ENCODE measurements at places on chromosomes 1 and 21.

DNA sequence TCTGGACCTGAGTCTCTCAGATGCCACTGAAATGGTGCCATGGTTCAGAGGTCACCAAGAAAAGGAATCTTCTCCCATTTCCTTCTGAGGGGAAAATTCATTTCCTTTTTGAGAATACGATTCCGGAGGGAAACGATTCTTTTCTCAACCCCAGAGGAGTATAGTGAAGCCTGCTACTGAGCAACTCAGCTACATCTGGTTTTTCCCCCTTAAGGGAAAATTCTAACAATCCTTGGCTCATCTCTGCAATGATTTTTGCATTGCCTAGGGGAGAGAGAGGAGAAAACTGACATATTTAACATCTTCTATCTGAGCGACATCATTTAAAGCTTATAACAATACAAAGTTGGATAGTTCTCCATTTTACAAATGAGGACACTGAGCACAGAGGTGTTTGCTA lies 22.4 kb upstream of the KANK4 start:
- DNase-seq: no peak

GRCh38 chr1:153985941-153986761 lies at the start of gene RAB13:
TSS of gene RAB13 (minus strand) at chr1:153986339. CDS start at chr1:153986236, 103 bp downstream.
- DNase-seq: peak; percentile 83

GRCh38 chr21:34715518-34715917 lies 46.7 kb downstream of the CLIC6 start:
- no peak for DNase-seq

DNA sequence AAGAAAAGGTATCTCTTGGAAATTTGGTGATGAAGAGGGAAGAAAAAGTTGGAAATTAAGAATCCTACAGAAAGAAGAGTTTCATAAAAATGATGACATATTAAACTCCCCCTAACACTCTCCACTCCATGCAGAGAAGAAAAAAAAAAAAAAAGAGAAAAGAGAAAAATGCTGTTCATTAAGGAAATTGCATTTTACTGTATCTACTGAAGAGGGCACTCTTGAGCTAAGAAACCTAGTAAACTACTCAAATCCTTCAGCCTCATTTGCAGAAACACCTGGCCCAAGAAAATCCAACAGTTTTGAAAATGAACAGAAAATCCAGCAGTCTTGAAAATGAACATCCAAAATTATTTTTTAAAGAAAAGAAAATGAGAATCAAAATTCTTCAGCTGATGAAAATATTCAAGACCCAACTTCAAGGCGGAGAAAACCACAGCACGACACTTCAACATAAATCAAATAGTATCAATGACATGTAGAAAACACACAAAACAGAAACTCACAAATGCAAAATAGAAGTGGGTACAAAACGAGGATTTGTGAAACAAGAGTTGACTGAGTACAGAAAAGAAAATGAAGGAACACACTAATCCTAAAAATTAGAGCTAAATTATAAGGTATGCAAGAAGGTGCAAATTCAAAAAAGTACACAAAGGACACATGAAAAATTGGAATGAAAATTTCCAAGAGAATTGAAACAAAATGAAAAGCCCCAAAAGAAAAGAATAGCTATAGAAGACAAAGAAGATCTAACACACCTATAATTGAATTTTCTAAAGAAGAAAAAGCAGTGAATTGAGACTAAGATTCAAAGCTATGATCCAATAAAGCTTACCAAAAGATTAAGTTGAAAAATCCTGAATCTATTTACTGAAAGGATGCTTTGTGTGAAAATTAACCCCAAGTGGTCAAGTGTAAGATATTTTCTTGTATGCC lies 73.2 kb upstream of the DNAJC6 start:
- DNase-seq: peak; percentile 90

DNA sequence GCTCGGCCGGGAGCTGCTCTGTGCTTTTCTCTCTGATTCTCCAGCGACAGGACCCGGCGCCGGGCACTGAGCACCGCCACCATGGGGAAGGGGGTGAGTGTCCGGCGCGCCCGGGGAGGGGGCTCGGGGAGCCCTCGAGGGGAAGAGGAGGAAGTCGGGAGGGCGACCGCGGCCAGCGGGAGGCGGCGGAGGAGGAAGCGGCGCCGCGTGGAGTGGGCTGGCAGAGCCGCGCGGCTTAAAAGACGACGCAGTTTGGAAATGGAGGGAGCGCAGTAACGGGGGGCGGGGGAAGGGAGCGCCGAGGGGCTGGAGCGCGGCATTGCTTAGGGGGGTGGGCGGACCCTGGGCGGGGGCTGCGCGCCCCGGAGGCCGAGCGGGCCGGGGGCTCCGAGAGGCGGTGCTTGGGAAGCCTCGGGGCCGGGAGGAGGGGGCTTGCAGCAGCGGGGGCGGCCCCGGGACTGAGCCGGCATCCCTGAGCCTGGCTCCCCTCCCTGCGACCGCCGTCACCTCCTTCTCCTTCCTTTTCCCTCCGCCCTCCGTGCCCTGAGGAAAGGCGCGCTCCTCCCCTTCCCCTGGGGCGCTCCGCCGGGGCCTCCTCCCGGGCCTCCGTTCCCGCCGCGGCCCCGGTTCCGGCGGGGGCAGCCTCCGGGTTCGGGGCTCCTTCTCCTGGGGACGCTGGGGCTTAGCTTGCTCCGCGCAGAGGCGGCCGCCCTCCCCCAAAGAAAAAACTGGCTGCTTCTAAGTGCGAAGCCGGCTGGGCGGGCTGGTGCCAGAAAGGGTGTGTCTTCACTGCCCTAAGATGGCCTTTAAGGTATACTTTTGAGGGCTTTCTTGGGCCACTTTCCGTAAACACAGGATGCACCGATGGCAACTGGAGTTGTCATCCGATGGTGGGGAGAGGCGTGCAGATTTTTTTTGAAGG lies 648 bp downstream of the ATP1A1 start:
- DNase-seq: peak; percentile 79

DNA sequence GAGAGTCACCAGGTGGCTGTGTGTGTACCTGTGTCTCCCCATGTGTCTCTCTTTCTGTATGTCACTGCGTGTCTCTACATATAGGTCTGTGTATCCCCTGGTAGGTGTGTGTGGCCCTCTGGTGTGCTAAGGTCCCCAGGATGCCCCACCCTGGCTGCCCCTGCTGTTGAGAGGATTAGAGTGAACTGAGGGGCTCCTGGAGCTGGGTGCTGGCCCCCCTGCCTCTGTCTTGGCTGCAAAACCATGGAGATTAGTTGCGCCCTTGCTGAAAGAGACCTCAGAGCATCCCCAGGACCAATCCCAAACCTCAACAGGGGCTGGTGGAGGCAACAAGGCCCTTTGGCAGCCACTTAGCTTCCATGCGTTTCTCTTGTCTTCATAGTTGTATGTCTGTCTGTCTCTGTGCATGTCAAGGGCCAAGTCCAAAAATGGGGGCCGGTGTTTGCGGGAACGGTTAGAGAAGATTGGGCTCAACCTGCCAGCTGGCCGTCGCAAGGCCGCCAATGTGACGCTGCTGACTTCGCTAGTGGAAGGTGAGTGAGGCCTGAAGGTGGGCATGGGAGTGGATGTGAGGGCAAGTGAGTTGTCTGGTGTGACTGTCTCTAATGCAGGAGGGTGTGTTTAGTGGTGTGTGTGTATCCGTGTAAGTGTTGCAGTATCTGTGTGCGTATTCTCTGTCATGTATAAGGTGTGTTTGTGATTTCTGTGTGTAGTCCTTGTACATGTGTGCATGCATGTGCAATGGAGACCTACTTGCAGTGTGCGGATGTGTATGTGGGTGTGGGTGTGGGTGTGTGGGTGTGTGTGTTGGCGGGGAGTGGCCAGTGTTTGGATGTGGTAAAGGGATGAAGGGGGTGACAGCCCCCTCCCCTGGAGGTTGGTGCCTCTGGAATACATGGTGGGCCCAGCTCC lies 16.7 kb downstream of the TFAP2E start:
- DNase-seq: no peak

GRCh38 chr1:232728507-232729263 lies 76.5 kb upstream of the MAP10 start:
- DNase-seq: no peak

- DNase-seq: no peak
These were observed 74.1 kb downstream of the RRAGC start for GRCh38 chr1:38785285-38786039.

GRCh38 chr1:150162582-150162861 lies 12.8 kb downstream of the PLEKHO1 start:
- no peak for DNase-seq

- DNase-seq: peak; percentile 85
These were observed 28.8 kb downstream of the PIK3C2B start for GRCh38 chr1:204465546-204466415.

DNA sequence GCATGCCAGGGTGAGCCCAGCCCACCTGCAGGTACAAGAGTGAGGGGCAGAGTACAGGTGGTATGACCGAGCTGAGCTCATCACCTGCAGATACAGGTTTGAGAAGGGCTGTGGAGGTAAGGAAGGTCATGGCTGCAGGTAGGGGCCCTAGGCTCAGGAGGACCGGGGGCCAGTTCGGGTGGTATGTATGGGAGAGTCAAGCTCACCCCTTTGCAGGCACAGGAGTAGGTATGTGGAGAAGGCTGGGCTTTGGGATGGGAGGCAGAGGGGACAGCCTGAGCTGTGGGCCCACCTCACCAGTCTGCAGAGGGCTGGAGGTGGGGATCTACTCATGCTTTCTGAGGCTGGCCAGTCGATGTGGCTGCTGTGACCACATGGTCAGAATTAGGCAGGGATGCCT lies 17.2 kb downstream of the PODN start:
- DNase-seq: no peak

GRCh38 chr1:61975638-61976037 lies 219.0 kb upstream of the L1TD1 start:
- no peak for DNase-seq

- no peak for DNase-seq
These were observed 2.3 kb upstream of the LCE3D start for GRCh38 chr1:152582647-152583046.

GRCh38 chr1:164518692-164519332 lies 40.2 kb upstream of the PBX1 start:
- peak; percentile 27 for DNase-seq

GRCh38 chr1:22804969-22805671 lies 94.5 kb downstream of the EPHB2 start:
- DNase-seq: no peak

DNA sequence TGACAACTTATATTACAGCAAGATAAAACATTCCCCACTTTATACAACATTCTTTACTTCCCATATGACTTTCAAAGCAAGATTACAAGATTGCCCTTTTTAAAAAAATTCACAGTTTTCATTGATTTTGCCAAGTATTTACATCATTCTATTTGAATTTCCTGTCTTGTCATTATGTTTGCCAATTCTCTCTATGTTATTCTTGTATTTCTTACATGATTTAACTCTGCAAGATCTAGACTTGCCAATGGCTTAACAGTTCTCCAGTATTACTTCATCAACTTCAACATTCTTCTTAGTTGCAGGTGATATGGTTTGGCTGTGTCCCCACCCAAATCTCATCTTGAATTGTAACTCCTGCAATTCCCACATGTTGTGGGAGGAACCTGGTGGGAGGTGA lies 31.6 kb downstream of the FMO4 start:
- no peak for DNase-seq

GRCh38 chr1:185487026-185487425 lies 170.0 kb upstream of the IVNS1ABP start:
- no peak for DNase-seq

GRCh38 chr1:42259739-42260064 lies 75.3 kb downstream of the FOXJ3 start:
- peak; percentile 18 for DNase-seq

- no peak for DNase-seq
These were observed 480.7 kb downstream of the NPHP4 start for GRCh38 chr1:5511381-5512097.

- peak; percentile 82 for DNase-seq
These were observed 27.2 kb downstream of the RHEX start for GRCh38 chr1:206080026-206080820.

GRCh38 chr21:43916691-43917514 lies 51.9 kb downstream of the AGPAT3 start:
- DNase-seq: peak; percentile 71

DNA sequence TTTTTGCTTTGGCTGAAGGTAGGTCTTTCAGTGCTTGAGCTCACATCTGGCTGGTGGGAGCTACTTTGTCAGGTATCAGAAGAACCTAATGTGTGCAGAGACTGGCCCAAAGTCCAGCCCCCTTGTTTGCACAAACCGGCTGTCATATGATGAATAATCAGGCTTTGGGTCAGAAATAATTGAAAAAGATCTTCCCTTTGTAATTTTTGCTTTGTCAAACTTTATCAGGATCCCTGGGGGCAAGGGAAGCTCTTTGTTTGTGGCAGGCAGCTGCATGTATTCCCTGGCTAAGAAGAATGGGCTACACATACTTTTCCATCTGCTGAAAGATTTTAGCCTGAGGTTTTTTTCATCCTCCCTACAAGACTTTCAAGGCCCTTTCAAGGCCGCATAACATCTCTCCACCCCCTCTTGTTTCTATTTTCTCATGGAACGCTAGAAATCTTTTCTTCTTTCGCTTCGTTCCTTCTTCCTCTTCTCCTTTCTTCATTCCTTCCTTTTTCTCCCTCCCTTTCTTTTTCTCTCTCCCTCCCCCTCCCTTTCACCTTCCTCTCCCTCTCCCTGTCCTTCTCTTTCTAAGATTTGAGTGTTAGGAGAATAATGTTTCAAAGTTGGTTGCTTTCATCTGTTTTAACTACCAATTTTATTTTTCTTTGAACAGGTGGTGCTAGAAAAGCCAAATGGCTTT lies 25.5 kb downstream of the TUFT1 start:
- no peak for DNase-seq

DNA sequence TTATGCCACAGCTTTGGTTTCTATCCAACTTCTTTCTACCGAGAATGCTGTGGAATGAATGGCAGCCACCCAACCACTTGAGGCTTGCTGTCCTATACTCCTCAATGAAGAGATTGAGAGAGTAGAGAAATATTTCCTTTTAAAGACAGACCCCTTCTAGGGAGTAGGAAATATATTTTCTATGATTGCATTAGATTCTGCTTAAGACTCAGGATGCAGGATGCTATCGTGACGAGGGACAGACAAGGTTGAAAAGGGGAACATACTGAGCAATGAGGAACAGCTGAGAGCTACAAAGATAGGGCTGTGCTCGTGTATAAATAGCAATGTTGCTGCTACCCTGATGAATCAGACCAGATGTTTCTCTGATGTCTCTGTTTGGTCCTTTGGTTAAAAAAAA lies 7.1 kb upstream of the RASAL2 start:
- DNase-seq: peak; percentile 66

DNA sequence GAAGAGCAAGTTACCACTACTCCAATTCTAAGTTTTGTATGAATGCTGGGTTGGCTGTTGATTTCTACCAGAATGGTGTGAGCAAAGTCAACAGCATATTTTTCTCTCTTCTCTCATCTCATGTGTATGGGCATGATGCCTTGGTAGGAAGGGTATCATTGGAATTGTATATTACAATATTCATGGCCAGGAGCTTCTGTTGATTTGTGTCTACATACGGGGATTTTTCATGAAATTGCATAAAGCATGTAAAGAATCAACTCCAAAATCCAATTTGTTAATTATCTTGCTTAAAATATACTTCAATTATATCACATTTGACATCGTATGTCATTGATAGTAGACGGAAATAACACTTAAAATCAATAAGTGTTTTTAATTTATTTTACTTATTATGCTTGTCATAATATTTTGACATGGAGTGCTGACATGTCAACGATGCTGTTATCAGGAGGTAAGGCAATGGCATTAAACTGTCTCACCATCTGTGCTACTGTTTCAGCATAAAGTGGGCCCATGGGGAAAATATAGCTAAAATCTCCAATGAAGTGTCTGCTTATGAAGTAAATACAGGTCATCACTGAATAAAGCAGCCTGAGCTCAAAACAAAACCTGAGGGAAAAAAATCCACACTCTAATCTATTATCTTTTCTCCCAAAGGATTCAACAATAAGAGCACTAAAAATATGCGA lies 142.2 kb upstream of the NBPF11 start:
- no peak for DNase-seq

Measured in hematopoietic multipotent progenitor cell treated with erythropoietin and hydrocortisone succinate and interleukin-3 and kit ligand, for 4 days (in vitro differentiated cells).